Purkinje cell (primary cell): ENCODE measurements at places on chromosomes 16 and 17. TPM values are rescaled to one million over a fixed set of nuclear protein-coding genes. Genes with fewer than 3 reads are reported as not detected.

COL1A1 gene
- polyA plus RNA-seq, result 0.15 TPM in 1 of 2 replicates, not detected in the other

COA3 gene
- polyA plus RNA-seq, result 578 and 642 TPM in 2 replicates

TAC4 gene
- not detected in 2 replicates for polyA plus RNA-seq

GINS2 gene
- 0.67 TPM in 1 of 2 replicates, not detected in the other for polyA plus RNA-seq

ARMC7 gene
- polyA plus RNA-seq, result 1.4 and 2.4 TPM in 2 replicates

CNGB1 gene
- not detected in 2 replicates for polyA plus RNA-seq

MCRIP1 gene
- polyA plus RNA-seq, result 15.2 TPM in 2 replicates

PEX12 gene
- polyA plus RNA-seq, result 9.9 and 11.2 TPM in 2 replicates

PLA2G10 gene
- polyA plus RNA-seq, result 0.73 and 1.2 TPM in 2 replicates

OTOP3 gene
- polyA plus RNA-seq, result not detected in 2 replicates

MAF gene
- 3.1 and 3.4 TPM in 2 replicates for polyA plus RNA-seq

GRAP gene
- polyA plus RNA-seq, result not detected in 2 replicates

MRPL27 gene
- polyA plus RNA-seq, result 272 and 327 TPM in 2 replicates
